ENCODE measurements at places on chromosomes 5 and 9.

DNA sequence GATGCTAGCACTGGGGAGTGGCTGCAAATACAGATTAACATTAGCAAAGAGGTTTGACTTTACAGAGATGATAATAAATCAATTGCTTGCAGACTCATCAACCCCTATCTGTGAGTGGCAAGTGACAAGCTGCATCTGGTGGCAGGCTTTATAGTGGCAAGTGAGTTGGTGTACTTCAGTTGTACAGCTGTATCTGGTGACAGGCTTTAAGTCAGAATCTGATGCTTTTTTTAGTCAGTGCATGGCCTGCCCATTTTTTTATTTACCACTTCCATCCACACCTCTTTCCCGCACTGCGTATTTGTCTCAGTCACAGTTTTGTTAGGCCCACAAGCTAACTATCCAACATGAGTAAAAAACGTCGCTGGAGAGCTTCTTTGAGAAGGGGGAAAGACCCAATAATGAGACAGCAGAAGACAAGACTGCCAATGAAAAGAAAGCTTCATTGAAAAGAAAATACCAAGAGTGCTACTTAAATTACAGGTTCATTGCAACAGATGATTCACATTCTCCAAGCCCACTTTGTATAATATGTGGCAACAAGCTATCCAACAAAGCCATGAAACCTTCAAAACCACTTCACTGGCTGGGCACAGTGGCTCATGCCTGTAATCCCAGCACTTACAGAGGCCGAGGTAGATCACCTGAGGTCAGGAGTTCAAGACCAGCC is 23.1 kb downstream of the ANP32B start:
- DNase-seq: no peak

DNA sequence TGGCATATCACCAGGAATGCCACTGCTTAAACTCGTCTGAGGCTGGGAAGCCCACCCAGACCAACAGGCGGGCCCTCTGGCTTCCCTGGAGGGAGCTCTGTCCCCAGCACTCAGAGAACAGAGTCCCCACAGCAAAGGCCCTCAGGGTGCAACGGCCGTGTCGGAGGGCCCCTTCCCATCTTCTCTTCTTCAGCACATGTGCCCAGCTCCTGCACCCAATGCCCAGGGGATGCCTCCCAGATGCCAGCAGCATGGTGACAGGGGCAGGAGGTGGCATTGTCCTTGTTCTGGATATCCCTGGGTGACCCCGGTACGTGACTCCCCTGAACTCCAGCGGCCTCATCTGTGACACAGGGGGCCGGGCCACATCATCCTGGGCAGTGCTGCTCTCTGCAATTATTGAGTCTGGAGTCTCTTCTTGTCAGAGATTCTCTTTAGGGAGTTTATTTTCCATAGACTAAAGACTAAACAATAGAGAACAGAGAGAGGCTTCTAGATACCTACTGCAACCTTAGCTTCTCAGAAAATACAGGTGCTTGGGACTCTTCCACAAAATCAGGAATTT is 13.6 kb upstream of the OLFM1 start:
- DNase-seq: no peak

- DNase-seq: no peak
Measured at GRCh38 chr5:127997201-127997704, 86.3 kb upstream of the SLC12A2 start.

DNA sequence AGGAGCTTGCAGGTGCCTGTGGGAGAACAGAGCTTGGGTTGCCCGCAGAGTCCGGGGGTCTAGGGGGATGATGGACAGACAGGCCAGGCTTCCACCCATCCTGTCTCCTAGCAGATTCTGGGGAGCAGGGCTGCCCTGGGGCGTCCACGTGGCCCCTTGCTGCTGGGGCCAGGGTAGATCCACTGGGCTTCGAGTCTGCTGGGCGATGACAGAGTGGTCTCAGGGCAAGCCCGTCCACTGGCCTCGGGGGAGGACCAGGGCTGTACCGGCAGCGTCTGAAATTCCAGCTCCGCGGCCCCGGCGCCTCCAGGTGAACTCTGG is 124.2 kb upstream of the IRX4 start:
- DNase-seq: no peak

- no peak for DNase-seq
Measured at GRCh38 chr5:62214701-62215100, 91.3 kb upstream of the KIF2A start.

- no peak for DNase-seq
Measured at GRCh38 chr5:57216714-57217113, 42.9 kb downstream of the GPBP1 start.

- no peak for DNase-seq
Measured at GRCh38 chr5:124136609-124137008, 609.8 kb downstream of the ZNF608 start.

- no peak for DNase-seq
Measured at GRCh38 chr9:133540698-133541025, 6.2 kb downstream of the ADAMTSL2 start.

DNA sequence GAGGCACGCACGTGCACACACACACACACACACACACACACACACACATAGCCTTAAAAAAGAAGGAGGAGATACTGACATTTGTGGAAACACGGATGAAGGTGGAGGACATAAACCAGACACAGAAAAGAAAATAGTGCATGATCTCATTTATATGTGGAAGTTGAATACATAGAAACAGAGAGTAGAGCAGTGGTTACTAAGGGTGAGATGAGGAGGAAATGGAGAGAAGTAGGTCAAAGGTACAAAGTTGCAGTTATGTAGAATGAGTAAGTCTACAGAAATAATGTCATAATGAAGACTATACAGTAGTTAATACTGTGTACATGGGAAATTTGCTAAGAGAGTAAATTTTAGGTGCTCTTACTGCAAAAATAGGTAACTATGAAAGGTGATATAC is 412.2 kb upstream of the CDH9 start:
- no peak for DNase-seq

- DNase-seq: no peak
Measured at GRCh38 chr5:166726406-166726805, 1565.0 kb upstream of the WWC1 start.

DNA sequence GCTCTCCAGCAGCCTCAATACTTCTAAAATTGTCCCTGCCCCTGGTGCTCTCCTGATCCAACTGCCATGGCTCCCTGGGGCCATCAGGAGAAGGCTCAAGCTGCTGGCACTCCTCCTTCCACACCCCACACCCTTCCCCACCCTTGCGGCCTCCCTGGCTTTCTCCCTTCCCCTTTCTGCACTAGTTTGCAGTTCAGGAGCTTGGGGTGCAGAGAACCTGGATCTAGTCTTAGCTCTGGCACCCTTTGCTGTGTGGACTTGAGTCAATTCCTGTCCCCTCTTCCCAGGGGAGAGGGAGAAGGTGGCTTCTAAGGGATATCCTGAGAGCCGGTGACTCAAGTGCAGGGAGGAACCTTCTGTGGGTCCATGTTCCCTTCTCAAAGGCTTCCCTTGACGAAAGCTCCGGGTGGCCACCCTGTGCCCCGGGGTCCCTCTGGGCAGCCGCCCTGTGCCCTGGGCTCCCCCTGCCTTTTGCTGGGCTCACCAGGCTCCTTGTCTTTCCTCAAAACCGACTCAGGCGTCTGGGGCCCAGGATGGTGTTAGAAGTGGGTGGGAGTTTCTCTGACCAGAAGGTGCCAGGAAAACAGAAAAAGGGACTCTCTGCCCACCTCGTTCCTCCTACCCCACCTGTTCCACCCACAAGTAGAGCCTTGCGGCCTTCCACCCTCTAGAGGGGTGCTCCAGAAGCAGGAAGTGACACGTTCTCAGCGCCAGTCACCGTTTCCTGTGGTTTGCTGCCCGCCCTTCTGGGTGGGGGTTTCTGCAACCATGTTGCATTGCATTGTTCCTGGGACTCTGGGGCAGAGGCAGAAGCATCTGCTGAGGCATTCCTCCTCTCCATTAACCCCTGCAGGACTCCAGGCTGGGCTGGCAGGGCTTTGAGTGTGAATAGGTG is 15.0 kb downstream of the GLIPR2 start:
- DNase-seq: no peak

DNA sequence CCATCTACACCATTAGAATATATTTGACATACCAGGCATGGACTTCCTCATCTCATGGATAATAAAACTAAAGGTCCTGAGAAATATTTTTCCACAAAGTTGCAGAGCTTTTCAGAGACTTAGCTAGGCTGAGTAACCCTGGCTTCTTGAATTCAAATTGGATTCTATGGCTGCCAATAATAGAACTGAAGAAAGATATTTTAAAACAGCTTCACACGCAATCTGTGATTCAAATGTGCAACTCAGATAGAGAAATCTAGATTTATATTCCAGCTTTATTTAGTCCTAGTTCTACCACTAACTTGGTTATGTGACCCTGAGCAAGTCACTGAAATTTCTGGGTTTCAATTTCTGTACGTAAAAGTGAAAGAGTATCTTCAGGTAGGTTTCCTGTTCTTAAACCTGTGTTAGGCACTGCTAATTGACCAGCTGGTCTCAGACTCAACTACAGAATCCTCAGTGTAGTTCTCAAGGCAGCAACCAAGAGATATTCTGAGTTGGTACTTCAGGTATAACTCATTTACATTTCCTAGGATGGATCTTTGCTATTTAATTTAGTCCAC is 235.3 kb downstream of the GABRB2 start:
- no peak for DNase-seq

- no peak for DNase-seq
Measured at GRCh38 chr5:65185468-65185867, 296.3 kb downstream of the ADAMTS6 start.

GRCh38 chr5:153592081-153592480 is 101.6 kb downstream of the GRIA1 start:
- DNase-seq: no peak

DNA sequence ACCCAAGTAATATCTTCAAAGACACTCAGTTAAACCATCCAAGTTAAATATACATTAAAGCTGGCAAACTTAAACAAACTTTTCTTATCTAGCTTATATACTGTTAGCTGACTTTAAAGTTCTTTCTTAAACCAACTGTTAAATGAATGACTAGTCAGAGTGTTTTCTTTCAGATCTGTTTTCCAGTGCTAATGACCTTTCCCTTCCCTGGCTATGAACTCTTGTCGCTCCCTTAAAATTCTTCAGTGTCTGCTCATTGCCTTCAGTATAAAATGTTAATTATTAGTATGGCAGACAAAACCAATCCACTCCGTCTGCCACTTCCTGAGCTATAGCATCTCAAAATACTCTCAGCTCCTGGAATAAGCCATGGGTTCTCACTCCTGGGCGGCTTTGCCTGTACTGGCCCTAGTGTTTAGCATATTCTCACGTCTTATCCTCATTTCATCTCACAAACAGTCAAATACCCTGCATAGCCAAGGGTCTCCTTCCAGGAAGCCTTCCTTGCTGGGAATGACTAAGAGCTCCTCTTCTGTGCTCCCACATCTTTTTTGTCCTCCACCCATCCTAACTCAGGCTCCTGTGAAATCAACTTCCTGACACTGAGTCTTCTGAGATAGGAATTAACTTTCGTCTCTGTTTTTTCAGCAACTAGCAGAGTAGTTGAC is 87.7 kb downstream of the VCAN start:
- no peak for DNase-seq

GRCh38 chr9:113654605-113655428 is 191.3 kb downstream of the RGS3 start:
- DNase-seq: no peak

- DNase-seq: no peak
Measured at GRCh38 chr9:967436-967835, 9.0 kb upstream of the DMRT3 start.

- no peak for DNase-seq
Measured at GRCh38 chr9:2610985-2611384, 10.6 kb upstream of the VLDLR start.

- no peak for DNase-seq
Measured at GRCh38 chr5:101278011-101278687, 375.1 kb upstream of the ST8SIA4 start.

DNA sequence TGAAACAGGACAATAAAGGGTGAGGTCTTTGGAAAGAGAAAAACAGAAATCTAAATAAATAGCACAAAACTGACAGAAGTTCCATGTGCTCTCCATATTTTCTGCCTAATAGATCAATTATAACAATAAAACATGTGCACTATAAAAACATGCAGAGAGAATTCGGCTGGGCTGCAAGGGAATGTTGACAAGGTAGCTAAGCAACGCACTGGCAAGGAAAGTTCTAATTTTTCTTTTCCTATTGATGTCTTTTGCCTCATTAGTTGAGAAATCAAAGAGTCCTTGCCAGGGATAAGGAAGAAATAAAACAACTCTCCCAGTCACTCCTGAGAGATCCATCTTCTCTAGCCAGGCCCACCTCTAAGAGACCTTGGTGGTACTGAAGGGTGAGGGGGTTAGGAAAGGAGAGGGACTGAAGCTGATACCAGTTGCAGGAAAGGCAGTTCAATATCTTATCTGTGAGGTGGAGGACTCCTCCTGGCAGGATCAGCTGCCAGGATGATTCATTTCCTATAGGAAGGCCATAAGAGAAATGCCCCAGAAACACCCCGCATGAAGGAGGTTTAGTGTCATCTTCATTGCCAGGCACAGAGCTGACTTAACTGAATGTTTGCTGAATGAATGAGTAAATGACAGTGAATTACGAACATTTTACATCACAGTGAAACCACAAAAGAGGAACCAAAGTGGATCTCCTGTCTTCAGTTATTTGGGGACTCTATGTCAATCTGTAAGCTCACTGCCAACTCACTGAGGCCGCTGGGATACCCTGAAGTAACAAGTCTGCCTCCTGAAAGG is 63.7 kb upstream of the IFNK start:
- DNase-seq: no peak

- DNase-seq: no peak
Measured at GRCh38 chr9:121510766-121511550, 11.3 kb upstream of the GGTA1 start.

DNA sequence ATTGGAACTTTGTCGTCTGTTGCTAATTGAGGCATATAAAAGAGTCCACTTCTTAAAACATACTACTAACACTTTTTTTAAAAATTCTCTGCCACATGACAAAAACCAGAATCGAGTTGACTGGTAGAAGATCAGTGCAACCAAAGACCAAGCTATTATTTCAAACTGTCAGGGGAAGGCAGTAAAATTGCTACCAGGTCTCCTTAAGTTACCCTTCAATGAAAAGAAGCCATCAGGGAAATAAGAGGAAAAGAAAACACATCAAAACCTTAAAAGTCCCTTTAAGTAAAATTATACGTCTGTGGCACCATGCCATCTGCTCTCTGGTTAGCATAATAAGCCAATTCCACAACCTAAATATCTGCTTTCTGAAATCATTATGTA is 9.6 kb downstream of the ZNF608 start:
- DNase-seq: no peak

GRCh38 chr5:120035181-120035580 is 405.8 kb downstream of the FAM170A start:
- DNase-seq: no peak

DNA sequence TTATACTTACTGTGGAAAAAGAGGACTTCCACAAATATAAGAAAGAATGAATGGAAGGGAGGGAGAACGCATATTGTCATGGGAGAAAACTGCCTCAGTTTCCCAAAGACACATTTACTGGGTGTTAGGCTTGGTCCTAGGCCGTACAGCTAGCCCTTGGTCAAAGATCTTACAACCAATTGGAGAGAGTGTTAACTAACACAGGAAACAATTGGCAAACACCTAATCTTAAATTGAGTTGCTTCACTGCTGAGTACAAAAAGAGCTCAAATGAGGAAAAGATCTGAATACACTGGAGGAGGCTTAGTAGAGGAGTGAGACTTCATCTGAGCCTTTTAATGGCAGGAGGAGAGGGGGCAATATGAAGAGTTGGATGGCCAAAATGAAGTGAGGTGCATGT is 161.7 kb downstream of the GLIS3 start:
- no peak for DNase-seq

GRCh38 chr9:1732670-1733069 is 282.5 kb upstream of the SMARCA2 start:
- no peak for DNase-seq
